Cardiac septum (tissue), 1 donor: ENCODE measurements at places on chromosomes 13 and 19. TPM values are rescaled to one million over a fixed set of nuclear protein-coding genes. Genes with fewer than 3 reads are reported as not detected.

GRCh38 chr13:35768073-35768472 lies 291.6 kb upstream of the MAB21L1 start:
- no peak for DNase-seq

DNA sequence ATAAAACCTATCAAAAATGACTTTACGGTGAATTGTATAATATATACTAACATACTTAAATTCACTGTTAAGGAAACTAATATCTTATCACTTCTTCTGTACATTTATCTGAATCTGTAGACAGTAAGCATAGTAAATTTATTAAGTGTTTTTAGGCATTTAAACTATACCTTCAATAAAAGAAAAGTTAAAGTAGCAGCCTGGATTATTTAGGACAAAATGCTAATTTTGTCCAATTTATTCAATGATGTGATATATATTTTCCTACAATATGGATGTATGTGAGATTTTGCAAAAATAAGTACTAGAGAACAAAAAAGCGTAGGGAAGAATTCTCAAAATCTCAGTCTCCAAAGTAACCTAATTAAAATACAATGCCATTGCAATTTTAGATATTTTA lies 299.9 kb downstream of the GPC5 start:
- DNase-seq: no peak

DNA sequence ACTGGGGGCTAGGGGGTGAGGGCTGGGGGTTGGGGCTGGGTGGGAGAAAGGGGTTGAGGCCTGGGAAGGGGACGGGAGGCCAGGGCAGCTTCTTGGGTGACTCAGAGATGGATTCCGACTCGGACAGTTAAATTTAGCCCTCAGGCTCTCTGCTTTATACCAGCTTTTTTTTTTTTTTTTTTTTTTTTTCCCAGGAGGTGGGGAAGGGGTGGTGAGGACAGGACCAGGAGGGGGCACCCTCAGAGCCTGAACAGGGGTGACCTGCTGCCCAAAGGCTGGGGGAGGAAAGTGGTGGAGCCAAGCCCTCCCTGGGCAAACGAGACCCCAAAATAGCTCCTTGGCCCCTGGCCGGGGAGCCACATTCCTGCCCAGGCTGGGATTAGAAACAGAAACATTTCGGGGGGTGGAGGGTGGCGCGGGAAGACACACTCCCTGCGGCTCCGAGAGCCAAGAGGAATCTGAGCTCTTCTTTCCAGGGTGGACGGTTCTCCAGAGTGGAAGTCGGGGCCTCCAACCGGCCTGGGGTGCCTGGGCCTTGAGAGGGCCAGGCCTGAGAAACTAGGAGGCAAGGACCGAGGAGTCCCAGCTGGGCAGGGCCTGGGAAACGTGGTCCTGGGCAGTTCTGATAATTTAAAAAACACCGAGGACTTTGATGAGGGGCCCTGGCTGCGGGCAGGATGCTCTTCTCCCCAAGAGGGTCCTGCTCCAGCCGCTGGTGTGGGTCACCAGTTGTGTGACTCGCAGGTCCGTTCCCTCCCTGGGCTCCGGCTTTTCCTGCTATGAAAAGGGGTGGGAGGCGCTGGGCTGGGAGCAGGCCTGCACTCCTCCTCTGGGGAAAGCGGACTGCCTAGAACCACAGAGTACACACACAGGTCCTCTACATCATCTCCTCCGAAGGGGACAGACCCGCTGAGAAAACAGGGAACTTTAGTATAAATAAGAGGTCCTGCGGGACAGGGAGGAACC lies 813 bp upstream of the DMPK start:
- DNase-seq: peak; percentile 91

DNA sequence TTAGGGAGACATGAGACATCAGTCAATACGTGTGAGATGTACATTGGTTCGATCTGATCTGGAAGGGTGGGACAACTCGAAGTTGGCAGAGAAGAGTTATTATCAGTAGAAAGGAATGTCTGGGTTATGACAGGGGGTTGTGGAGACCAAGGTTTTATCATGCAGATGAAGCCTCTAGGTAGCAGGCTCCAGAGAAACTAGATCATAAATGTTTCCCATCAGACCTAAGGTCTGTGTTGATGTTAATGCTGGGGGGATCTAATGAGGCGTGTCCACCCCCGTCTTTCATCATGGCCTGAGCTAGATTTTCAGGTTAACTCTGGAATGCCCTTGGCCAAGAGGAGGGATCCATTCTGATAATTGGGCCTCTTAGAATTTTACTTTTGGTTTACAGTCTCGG lies 187.0 kb upstream of the KL start:
- DNase-seq: no peak

DNA sequence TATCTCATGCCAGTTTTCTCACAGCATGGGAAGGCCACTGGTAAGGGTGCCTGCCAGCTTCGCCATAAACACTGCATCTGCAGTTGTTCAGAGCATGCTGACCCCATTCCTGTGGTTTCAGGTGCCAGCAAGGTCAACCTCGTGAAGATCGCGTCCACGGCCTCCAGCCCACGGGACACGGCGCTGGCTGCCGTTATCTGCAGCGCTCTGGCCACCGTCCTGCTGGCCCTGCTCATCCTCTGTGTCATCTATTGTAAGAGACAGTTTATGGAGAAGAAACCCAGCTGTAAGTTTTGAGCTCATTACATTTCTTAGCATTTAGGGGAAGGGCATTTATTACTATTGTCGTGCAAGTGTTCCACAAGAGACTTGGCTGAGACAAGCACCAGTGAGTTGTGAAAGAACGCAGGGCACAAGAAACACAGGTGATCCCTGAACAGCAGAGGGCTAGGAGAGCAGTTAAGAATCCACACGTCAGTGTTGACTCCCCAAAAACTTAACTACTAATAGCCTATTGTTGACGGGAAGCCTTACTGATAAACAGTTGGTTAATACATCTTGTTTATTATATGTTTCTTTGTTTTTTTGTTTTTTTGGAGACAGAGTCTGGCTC lies 88.8 kb downstream of the TNFRSF19 start:
- DNase-seq: no peak

- no peak for DNase-seq
Measured at GRCh38 chr19:52665027-52665426, 26.9 kb upstream of the ZNF83 start.

- no peak for DNase-seq
Measured at GRCh38 chr13:29681864-29682263, 86.4 kb upstream of the SLC7A1 start.

- no peak for DNase-seq
Measured at GRCh38 chr19:5591476-5591875, 23.7 kb upstream of the TINCR start.

- DNase-seq: no peak
Measured at GRCh38 chr19:40363069-40363468, 14.6 kb downstream of the PLD3 start.

GRCh38 chr13:44876782-44877324 lies 112.4 kb downstream of the NUFIP1 start:
- DNase-seq: no peak

DNA sequence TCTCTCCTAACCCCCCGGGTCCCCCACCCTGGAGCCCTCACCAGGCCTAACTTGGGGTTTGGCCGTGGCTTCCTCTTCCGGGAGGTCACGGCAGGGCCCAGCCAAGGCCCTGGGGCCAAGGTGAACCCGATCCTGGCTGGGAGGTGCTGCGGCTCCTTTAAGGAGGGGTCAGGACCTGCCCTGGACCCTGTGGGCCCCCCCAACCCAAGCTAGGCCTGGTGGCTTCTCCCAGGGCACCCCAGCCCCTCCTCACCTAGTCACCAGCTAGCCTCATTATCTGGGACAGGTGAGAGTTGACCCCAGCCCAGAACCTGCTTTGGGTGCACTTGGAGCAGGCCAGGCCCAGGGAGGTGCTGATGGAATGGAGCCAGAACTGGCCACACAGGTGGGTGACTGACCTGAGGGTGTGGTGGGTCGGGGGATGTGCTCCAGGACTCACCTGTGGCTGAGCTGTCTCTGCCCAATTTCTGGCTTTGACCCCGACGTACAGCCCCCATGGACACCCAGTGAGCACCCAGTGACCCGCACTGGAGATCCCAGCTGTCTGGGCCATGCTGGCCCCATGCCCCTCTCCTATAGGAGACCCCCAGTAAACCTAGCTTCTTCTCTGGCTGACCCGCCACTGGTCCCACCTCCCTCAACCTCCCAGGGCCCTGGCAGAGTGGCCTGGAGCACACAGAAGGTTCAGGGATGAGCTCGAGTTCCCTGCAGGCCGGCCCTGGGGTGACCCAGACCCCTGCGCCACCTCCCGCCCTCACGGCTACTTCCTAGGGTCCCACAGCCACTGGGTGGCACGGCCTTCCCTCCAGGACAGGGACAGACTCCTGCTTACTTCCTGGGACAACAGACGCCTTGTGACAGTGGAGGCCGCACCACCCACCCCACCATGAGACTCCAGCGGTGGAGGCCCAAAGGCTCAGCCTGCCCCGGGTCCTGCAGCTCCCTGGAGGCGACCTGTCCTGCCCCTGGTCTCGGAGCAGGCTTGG lies 6.7 kb upstream of the MKNK2 start:
- no peak for DNase-seq

GRCh38 chr19:7783991-7784423 lies 21.0 kb downstream of the CLEC4M start:
- no peak for DNase-seq

DNA sequence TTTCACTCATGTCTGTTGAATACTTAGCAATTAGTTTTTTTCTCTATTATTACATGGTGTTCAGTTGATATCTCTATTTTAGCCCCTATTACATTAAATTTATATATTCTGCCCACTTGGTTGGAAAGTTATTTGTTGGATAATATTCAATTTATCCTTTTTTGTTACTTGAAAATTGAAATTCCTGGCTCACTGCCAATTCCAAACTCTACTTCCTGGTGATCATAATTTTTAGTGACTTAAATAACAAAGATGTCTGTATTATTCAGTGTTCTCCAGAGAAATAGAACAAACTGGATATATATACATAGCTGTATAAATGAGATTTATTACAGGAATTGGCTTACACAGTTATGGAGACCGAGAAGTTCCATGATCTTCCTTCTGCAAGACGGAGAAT lies 93.6 kb downstream of the GPC5 start:
- no peak for DNase-seq

DNA sequence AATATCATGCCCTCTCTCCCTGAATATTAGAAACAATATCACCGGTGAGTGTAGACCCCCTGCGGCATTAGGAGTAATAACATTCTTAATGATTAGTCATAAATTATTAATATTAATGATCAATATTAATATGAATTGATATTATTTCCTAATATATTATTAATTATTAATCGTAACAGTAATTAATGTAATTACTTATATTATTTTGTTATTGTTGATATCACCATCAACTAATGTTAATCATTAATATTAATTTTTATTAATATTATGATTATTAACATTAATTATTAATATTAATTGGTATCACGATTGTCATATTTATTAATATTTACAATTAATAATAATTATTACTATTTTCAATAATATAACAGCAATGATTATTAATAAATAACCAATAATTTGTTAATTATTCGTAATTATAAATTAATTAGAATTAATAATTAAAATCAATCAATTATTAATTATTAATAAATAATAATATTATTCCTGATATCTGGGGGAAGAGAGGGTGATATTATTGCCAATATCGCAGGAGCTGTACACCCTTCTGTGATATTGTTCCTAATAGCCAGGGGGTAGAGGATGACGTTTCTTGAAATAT lies 528.8 kb upstream of the PCDH20 start:
- DNase-seq: no peak

GRCh38 chr13:72884101-72884500 lies 102.2 kb downstream of the PIBF1 start:
- no peak for DNase-seq

GRCh38 chr19:40744554-40745401 lies 5.5 kb downstream of the ACTMAP start:
- no peak for DNase-seq

DNA sequence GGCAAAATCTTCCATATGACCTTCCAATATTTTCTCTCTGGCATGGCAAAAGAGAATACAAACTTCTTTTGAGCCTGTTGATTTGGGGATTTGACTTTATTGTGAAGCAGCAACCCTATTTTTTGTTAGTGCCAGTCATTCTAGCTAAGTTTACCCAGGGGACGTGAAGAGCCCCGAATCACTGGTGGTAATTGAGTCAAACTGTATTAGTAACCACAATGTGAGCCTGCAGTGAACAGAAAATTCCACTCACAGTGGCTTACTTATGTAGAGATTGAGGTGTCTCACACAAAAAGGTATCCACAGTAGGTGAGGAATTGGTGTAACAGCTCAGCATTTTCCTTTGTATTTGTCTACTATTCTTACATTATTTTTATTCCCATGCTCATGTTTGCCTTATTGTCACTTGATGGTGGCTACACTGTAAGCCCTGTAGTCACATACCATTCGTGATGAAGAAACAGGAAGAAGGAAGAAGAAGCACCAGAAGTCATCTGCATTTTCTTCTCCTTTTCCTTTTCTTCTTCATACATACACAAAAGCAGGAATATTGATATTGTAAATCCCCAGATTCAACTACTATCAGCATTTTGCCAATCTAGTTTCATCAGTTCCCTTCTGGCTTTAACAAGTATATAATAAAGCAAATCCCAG lies 33.3 kb upstream of the MYCBP2 start:
- no peak for DNase-seq

DNA sequence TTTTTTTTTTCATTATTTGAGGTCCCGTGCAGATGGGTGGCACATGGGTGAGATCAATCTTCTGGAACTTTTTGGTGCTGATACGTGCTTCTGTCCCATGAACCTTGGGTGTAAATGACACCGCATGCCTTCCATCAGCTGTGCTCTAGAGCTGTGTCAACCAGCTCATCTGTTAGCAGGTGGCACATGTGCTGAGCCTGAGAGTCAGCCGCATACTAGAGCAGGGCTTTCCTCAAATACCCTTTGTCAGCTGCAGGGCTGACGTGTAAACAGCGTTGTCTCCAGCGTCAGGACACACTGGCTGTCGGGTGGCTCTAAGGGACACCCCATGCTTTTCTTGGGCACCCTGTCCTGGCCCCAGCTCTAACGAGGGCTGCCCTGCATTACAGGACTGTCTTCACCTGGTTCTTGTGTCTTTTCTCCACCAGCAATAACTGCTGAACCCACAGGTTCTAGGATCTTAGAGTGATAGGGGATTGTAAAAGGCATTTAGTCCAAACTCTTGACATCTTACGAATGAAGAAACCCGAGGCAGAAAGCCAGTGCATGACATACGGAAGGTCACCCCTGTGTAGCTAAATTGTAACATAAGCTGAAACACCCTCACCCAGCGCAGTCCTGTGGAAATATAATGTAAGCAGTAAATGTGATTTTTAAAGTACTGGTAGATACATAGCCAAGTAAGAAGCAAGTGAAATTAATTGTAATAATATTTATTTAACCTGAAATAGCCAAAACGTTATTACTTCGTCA lies 119.5 kb downstream of the LRCH1 start:
- DNase-seq: no peak

The PSG7 gene
- total RNA-seq: not detected

The FRY gene
- 202 TPM for total RNA-seq

The DLEU7 gene
- not detected for total RNA-seq

The SLC27A5 gene
- 2.0 TPM for total RNA-seq

The CTXN1 gene
- total RNA-seq: 0.24 TPM
